CD4-positive, alpha-beta memory T cell (primary cell): ENCODE measurements at places on chromosomes 1 and 21. TPM values are rescaled to one million over a fixed set of nuclear protein-coding genes. Genes with fewer than 3 reads are reported as not detected.
A peak's percentile ranks its signal among the peaks of the same experiment; 100 is the strongest.

SYNC gene
- not detected for polyA plus RNA-seq

DNA sequence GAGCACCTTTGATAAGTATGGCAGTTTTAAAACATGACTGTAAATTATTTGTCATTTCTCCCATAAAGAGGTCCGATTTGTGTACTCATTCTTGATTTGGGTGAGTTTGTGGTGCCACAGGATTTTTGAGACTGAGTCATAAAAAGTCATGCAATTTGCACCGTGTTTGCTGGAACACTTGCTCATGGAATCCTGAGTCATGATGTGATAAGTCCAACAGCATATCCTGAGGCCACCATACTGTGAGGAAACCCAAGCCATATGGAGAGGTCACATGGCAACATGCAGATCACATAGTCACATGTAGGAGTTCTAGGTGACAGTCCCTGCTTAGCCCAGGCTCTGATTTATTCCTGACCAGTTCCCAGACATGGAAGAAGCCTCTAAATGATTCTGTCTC, 40.8 kb upstream of the PRRX1 start:
- H3K4me3 ChIP-seq, result no peak overlapping the region
- no peak overlapping the region for H3K27ac ChIP-seq
- no peaks in the 10 kb centered on the region for H3K27me3 ChIP-seq
- no peaks in the 10 kb centered on the region for H3K36me3 ChIP-seq

DNA sequence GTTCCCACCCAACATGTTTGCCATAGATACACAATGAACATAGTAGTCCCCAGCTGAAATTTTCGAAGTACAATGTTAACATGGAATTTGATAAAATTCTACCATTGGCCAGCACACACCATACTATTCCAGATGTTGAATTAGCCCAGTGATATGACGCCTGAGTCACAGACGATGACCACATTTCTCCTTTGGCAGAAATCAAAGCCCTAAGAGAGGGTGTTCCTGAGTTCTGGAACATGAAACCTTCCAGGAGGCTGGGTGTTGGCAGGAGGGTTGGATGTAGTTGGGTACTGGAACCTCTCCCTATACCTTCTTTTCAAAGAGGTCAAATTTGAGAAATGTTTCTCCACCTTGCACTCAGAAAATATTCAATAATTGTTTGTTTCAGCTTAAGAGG, 37.8 kb downstream of the LPAR3 start:
- no peaks in the 10 kb centered on the region for H3K36me3 ChIP-seq
- no peak overlapping the region for H3K4me3 ChIP-seq
- no peak for DNase-seq
- no peaks in the 10 kb centered on the region for H3K27me3 ChIP-seq
- H3K27ac ChIP-seq, result peak overlapping the region; percentile 31

TMEM52 gene
- not detected for polyA plus RNA-seq

DNA sequence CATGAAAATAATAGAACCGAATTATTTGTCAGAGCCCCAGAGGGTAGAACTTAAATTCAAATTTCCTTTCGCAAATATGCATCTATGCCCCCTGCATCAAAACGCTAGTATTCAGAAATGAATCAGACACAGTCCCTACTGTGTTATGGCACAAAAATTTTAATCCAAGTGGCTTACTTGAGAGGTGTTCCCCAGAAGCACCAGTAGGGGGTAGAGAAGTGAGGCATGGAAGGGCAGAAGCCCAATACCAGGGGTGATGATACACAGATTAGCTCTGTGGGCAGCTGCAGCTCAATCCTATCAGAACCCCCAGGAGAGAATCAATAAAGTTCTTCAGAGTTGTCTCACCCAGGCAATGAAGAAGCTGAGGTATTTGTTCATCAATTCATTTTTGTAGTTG, 342.2 kb downstream of the OMA1 start:
- H3K27me3 ChIP-seq, result no peaks in the 10 kb centered on the region
- DNase-seq, result no peak
- H3K27ac ChIP-seq, result no peak overlapping the region
- H3K36me3 ChIP-seq, result no peaks in the 10 kb centered on the region

NBPF6 gene
- not detected for polyA plus RNA-seq

GRCh38 chr1:89195476-89195875, 3.3 kb downstream of the GBP4 start:
- no peak for DNase-seq
- H3K4me1 ChIP-seq, result peaks cover 58% of the 10 kb centered on the region
- H3K4me3 ChIP-seq, result no peak overlapping the region
- H3K27me3 ChIP-seq, result no peaks in the 10 kb centered on the region

DNA sequence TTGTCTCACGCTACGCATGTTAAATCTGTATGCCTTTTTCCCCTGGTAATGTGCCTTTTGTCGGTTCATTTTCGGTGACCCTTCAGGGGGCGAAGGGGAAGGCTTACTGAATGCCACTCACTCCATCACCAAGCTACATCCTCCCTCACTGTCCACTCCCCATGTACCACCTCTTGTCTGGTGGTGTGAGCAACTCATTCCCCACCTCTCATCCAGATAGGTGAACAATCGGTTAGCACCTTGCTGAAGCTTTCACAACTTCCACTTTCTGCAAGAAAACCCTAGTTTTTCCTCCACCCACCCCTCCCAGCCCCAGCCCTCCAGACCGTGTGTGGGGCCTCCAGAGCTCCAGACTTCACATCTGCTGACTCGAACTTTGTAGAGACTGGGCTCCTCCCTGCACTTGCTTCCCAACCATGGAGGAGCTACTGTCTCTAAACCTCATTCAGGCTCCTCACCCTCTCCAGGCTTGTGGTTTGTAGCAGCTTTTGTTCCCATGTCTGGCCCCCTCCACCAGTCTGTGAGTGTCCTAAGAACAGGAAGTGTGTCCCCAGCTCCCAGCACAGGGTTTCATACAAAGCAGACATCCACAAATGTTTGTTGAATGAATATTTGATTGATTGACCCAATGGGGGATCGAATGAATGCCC, 48.4 kb upstream of the RUNX3 start:
- H3K27me3 ChIP-seq, result no peaks in the 10 kb centered on the region
- no peak overlapping the region for H3K27ac ChIP-seq
- H3K4me3 ChIP-seq, result no peak overlapping the region
- no peak for DNase-seq
- H3K36me3 ChIP-seq, result no peaks in the 10 kb centered on the region
- peaks cover 46% of the 10 kb centered on the region for H3K4me1 ChIP-seq

DNA sequence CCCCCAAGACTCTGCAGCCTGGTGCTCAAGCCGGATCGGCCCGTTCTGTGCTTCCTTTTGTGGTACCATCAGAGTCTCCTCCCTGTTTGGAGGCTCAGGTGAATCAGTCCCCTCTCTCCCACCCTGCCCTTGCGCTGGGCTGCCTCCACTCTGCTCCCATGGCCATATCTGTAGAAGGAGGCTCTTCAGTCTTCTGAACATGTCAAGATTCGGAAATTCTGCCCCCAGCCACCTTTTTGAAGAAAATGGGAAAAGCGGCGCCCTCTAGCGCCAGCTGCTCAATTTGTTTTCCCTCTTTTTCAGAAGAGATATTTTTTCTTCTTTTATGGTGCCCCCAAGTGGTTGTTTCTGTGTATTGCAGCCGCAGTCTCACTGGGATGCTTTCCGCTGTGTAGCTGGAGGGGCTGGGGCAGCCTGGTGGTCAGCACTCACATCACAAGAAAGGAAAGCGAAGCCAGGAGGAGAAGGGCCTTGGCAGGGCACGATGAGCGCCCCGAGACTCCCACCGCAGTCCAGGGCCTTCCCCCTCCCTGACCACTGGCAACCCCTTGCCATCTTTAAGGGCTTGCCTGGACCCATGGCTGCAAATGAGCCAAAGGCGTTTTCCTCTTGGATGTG, 58.4 kb upstream of the CACNA1E start:
- H3K27ac ChIP-seq, result no peak overlapping the region
- H3K4me1 ChIP-seq, result peaks cover 17% of the 10 kb centered on the region
- peak; percentile 66 for DNase-seq
- H3K36me3 ChIP-seq, result no peaks in the 10 kb centered on the region
